ENCODE measurements at places on chromosomes 2 and 18.

- DNase-seq, result no peak
Observed at GRCh38 chr2:21544392-21544791, 420.6 kb downstream of the TDRD15 start.

DNA sequence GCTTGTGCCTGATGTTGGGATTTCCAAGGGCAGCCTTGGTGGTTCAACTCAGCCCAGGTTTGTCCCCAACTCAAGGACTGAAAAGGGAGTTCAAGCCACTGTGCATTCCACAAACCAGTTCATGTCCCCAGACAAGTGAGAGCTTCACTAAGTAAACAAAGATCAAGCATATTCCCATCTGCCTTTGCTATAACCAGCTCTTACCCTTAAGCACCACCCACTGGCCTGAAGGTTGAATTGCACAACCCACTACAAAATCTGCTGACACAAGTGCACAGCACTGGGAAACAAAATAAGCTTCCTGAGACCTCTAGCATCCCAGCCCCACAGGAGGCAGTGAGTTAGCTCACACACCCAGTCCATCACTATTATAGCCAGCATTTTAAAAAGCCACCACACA lies 516.7 kb downstream of the NR4A2 start:
- peak; percentile 25 for DNase-seq

DNA sequence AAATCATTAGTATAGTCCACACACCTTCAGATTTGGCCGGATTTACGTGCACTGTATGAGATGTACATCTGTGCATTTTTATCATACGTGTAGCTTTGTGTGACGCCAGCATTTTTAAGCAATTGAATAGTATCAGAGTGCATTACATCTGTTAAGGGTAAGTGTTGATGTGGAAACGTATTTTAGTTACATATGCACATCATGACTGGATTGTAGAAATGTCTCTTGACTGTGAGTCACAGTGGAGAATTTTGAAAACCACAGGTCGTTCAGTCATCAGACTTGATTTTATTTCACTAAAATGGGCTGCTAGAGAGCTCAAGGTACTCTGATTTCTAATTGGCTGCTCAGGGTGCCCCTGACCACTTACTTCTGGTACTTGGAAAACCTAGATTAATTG lies 5.4 kb upstream of the GPBAR1 start:
- no peak for DNase-seq

DNA sequence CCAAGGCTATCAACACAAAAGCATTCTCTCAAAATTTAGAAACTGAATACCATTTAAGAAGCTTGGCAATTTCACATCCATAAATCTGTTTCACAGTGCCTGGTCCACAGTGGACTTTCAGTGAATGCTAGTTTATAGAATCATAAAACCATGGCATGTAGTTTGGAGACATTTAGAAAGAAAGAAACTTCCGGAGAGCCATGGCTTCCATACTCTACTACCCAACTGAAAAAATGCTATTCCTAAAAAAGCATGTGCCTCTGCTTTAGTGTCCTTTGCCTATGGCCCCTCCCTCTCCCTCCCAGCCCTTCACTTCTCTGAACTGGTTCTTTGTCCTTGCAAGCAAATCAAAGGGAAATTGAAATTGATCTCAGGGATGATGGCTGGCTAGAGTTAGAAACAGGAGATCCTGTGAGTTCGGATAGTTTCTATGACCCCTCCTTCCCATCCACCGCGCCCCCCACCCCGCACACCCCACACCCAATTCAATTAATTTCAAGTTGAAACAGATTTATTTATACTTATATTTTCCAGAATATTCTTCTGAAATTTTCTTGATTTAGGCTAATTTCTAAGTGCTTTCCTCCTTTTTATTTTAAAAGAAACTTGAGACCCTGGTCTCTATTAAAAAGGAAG lies 248.3 kb downstream of the TRIB2 start:
- DNase-seq, result peak; percentile 45

DNA sequence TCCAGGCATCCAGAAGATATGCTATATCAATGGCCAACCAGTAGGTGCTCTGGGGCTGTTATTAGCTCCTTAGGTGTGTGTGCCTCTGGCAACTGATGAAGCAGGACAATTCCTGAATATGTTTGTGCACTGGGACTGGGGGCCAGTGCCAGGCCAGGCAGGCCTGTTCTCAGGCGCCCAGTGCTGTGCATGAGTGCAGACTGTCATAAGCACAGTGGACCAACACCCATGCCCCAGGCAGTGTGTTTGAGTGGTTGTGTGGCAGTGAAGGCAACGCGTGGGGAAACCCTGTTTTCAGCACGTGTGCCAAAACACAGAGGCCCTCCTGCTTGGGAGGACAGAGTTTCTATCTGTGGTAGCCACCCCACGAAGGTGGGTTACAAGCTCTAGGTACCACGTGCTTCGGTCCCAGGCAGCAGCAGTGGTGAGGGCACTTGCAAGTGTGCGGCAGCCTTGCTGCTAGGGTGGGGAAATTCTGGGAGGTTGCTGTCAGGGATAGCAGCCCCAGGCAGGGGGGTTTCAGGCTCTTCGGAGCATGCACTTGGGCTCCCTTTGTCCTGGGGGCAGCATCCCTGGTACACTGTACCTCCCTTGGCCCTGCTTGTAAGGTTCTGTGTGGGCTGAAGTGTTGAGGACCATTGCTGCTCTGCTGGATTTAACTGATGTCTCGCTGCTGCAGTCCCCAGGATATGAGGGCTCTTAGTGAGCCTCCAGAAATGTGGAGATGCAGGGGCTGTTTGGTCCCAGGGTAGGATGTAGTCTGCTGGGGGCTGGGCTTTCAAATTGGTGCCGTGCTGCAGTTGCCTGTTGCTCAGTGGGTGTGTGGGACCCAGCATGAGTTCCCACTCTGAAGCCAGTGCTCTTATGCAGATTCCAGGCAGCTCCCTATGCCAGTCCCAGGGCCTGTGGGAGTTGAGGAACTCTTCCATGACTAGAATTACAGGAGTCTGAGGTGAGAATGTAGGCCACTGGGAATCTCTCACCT lies 280.9 kb downstream of the RPRM start:
- no peak for DNase-seq

- DNase-seq, result no peak
Observed at GRCh38 chr2:73925033-73925704, 1.5 kb upstream of the DGUOK start.

- DNase-seq, result no peak
Observed at GRCh38 chr2:120701096-120701495, 34.6 kb upstream of the GLI2 start.

DNA sequence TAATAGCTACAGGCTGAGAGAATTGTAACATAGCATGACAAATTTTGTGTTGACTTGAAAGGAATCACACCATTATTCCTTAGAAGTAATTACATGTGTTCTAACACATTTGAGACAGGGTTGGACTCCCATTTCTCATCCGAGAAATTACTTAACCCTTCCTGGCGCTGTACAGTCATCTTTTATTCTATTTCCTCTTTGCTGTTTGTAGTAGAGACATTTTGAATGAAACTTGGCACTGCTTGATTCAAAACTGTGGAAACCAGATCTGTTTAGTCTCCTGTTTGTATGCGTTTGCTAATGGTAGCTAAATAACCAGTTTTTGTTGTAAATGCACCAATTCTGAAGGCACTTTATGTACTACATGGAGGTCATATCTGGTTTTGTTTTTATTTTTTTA lies 231.9 kb downstream of the ALPK2 start:
- DNase-seq, result no peak

GRCh38 chr2:169073211-169073962 lies 4.0 kb downstream of the DHRS9 start:
- no peak for DNase-seq

- DNase-seq, result no peak
Observed at GRCh38 chr2:183229386-183229785, 105.1 kb downstream of the NUP35 start.

DNA sequence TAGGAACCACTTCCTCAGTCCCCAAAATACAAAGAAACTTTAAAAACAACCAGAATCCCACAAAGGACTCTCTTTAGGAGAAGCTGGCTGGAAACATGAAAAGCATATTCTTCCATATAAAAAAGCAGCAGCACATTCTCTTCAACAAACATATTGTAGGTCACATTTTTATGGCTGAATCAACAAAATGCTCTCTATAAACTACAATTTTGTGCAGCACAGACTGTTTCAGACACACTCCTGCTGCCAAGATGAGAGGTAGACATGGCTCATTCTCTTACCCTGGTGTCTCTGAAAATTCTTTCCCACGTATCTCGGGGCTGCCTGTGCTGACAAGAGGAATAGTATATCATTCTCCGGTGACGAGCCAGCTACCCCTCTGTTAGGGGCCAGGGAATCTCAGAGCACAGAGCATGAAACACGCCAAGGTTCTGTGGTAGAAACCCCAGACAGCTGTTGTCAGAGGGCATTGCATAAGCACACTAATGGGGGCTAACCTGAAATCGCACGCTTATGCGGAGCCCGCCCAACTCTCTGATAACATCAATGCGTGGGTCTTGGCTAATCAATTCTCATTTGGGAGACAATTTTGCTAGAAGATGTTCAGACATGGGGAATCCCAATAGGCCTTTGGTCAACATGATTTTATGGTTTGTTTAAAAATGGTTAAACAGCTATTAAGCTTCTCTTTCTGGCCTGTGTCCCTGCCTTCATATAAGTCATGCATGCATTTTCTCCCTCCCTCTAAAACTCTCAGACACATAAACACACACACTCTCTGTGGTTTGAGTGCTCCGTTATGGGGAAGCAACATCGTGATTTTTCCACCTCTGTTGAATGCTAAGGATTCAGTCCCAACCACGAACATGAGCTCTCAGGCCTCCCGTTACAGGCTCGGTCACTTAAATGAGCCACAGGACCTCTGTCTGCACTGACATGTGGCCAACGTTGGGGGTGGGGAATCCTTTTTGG lies 177.5 kb downstream of the INO80D start:
- DNase-seq, result no peak

DNA sequence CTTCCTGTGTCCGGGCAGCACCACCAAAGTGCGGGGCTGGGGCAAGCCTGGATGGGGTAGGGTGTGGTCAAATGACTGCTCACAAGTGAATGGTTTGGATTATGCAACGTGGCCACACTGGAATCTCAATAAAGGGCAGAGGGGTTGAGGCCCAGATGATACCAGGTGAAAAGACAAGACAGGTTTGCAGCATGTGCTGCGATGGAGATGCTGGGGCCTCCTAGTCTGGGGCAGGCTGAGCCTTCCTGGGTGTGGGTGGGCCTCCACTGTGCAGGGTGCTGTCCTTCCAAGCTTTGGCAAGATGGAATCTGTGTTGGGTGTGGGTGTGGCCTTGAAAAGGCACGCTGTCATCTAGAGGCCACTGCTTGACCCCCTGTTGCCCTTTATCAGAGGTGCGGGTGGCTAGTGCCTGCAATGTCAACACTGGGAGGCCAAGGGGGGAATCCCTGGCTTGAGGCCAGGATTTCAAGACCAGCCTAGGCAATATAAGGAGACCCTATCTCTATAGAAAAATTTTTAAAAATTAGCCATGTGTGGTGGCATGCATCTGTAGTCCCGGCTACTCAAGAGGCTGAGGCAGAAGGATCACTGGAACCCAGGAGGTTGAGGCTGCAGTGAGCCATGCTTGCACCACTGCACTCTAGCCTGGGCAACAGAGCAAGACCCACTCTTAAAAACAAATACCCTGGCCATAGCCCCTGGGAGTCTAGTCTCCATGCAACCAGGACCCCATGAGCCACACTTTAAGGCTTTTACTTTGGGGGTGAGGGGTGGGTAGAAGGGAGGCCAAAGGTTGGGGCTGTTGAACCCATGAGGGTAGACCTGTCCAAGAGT lies 13.8 kb downstream of the RRM2 start:
- no peak for DNase-seq

GRCh38 chr2:138421315-138421970 lies 80.1 kb upstream of the SPOPL start:
- no peak for DNase-seq

- DNase-seq, result no peak
Observed at GRCh38 chr2:37997629-37998028, 72.5 kb downstream of the RMDN2 start.

DNA sequence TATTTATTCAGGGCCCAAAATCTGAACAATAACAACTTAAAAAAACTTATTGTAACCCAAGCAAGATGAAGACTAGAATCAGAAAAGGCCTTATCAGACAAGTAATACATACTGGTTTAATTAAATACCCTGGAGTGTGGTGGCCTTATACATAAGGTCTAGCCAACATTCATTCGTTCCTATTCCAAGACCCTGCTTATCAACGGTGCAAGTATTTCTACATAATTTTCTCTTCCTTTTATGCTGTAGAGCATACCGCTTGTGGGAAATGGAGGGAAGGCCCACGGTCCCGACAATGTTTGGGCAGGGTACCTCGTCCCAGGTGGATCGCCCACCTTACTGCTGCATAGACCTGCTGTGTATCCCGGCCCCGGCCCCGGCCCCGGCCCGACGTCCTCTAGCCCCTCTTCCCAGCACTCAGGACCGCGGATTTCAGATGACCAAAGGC lies 708 bp downstream of the ZNF24 start:
- DNase-seq, result no peak

DNA sequence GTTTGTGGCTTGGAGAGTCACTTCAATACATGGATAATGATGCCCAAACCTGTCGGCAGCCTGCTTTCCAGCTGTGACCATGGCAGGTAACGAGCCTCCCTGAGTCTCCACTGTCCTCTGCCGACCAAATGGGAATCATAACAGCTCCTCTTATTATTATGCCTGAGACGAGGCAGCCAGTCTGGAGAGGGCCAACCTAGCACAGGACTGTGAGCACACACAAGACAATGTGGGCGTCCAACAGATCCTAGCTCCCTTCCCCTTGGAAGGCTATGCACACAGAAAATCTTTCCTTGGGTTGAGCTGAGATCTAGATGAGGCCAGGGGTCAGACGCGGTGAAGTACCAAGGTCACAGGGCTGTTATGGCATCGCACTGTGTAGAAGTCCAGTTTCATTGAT lies 890 bp upstream of the SLC4A3 start:
- no peak for DNase-seq

GRCh38 chr2:54038835-54039234 lies 68.0 kb upstream of the PSME4 start:
- no peak for DNase-seq

DNA sequence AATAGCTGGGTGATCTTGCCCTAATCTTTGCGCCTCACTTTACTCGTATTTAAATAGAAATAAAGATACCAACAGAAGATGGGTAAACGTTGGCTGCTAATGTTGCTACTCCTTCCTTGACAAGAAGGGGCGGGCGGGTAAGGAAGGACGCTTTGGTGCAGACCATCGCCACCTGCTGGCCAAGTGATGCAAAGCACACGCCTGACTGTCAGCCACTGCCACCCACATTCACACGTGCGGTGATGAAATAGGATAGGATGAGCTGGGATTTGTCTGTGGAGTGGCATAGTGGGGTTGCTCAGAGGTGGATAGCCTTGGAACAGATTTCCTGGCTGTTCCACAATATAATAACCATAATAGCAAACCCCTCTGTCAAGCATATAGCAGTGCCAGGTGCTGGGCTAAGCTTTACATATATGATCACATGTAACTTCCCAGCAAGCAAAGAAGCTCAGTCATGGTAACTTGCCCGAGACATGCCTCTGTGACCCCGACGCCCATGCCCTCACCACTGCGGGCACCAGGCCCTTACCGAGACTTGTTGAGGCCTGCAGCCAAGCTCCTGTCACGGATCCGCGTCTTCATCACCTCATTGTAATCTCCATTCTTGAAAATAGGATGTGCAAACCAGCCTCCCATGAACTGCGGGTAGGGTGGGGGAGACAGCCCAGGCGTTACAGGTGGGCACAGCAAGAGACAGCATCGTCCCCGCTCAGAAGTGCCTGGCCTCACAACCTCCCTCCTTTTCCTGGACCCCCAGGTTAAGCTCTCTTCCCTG lies 39.3 kb downstream of the LCT start:
- peak; percentile 76 for DNase-seq

- no peak for DNase-seq
Observed at GRCh38 chr2:8209494-8209893, 472.4 kb upstream of the ID2 start.

Data from COLO829 (cell line).